Left kidney (tissue), 8 donors: ENCODE measurements at places on chromosomes 3 and 15. TPM values are rescaled to one million over a fixed set of nuclear protein-coding genes. Genes with fewer than 3 reads are reported as not detected.

The ZNF660 gene
- polyA plus RNA-seq = 15.9 TPM

The EOMES gene
- polyA plus RNA-seq = 0.10 TPM

The SAMMSON gene
- not detected for polyA plus RNA-seq

The CAND2 gene
- 7.5 TPM for polyA plus RNA-seq

The CELSR3 gene
- 1.1 TPM for polyA plus RNA-seq

The TRH gene
- 0.12 TPM for polyA plus RNA-seq

The CELF6 gene
- polyA plus RNA-seq = 5.1 TPM

The CFAP44 gene
- polyA plus RNA-seq = 37.1 TPM

The LRRC2 gene
- 1.8 TPM for polyA plus RNA-seq

The TM6SF1 gene
- 3.2 TPM for polyA plus RNA-seq

The CLDN16 gene
- polyA plus RNA-seq = 35.6 TPM

The THRB gene
- polyA plus RNA-seq = 31.4 TPM

The ALDH1L1 gene
- polyA plus RNA-seq = 44.0 TPM
